ENCODE measurements at places on chromosomes 1 and 21.

DNA sequence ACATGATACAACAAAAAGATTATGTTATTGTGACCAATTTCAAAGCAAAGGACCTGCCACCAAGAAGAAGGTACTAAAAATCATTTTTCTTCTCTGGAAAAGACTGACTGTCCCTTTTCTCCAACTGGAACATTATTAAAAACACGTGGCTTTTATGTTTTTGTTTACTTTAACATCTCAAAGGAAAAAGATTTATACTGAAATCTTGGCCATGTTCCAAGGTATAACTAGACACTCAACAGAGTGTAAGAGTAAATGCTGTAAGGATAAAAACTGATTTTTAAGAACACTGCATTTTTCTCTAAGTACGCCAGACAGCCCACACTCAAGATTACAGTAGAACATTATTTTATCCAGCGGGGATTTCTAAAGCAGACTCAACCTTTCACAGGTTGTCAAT is 62.1 kb downstream of the BRWD1 start:
- DNase-seq = no peak

DNA sequence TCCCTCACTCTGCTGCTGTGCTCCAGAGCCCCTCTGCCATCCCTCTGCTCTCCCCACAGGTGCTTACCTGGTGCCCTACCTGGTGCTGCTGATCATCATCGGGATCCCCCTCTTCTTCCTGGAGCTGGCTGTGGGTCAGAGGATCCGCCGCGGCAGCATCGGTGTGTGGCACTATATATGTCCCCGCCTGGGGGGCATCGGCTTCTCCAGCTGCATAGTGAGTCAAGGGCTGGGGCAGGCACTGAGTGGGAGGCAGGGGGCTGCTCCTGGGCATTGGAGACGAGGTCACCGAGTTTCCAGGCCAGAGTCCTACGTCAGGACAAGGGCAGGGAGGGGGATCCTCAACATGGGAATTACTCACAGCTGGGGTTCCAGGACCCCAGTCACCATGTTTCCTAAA is 21.7 kb downstream of the SLC6A17 start:
- no peak for DNase-seq

GRCh38 chr21:34988139-34988538 is 61.0 kb downstream of the RUNX1 start:
- no peak for DNase-seq

- DNase-seq = no peak
Observed at GRCh38 chr1:244802041-244802440, 33.4 kb upstream of the COX20 start.

DNA sequence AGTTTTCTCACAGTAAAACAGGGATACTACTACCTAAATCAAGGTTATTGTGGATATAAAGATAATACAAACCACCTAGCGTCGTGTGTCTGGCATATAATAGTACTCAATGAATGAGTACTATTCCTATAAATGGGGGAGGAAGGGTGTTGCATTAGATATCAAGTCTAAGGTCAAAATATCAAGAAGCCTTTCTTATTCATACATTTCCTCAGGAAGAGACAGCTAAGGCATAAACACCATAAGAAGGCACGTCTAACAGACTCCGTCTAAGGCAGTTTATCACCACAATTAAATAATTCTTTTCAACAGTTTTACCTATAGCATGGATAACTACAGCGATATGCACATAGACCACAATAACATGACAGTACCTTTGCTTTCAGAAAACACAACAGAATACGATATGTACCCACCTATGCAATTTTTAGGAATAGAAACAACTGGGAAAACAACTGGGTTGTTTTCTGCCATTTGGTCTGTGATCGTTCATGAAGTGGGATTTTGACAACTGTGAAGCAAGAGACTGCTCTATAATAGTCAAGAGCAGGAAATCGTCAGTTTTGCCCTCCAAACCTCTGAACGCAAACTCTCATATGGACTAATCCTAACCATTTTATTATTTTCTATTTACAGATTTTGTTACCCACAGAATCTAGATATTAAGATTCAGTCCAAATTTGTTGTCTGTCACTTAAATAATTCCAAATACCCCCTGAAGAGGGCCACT is 53.1 kb downstream of the HNRNPR start:
- DNase-seq = no peak

DNA sequence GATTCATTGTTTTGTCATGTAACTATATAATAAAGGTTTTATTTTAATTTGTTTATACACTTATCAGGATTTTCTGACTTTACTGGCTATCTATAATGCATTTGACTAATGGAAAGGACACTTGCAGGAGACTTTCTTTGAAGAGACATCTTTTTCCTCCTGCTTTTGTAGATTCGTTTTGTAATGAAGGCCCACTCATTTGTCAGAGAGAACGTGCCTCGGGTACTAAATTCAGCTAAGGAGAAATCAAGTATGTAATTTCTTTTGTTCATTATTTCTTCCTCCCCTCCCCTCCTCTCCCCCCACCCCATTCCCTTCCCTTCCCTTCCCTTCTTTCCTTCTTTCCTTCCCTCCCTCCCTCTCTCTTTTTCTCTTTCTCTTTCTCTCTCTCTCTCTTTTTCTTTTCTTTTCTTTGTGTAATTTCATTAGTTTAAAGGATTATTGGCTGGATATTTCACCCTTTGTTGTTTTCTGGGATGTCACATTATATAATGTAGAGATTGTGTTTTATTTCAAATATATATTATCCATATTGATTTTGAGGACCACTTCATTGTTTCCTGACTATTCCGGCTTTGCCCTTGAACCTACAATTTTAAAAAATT is 23.7 kb upstream of the AXDND1 start:
- no peak for DNase-seq

DNA sequence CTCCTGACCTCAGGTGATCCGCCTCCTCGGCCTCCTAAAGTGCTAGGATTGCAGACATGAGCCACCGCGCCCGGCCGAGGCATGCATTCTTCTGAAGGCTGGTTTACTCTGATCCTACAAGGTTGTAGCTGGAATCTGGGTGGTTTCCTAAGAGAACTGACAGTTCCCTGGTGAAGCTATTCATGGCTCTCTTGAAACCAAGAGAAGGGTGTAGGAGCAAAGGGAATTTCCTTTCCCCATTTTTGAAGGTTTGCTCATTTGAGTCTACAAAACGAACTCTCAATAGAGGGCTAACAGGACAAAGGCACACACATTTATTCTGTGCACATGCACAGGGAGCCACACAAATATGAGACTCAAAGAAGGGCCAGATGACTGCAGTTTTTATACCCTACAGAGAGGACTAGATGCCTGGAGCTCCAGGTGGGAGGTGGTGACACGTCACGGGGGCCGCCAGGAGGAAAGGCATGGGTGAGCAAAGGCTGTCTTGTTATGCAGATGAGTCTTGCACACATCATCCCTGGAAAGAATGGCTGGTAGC is 49.5 kb upstream of the ERRFI1 start:
- no peak for DNase-seq

- DNase-seq = no peak
Observed at GRCh38 chr1:57018119-57018518, 52.3 kb upstream of the C8B start.

DNA sequence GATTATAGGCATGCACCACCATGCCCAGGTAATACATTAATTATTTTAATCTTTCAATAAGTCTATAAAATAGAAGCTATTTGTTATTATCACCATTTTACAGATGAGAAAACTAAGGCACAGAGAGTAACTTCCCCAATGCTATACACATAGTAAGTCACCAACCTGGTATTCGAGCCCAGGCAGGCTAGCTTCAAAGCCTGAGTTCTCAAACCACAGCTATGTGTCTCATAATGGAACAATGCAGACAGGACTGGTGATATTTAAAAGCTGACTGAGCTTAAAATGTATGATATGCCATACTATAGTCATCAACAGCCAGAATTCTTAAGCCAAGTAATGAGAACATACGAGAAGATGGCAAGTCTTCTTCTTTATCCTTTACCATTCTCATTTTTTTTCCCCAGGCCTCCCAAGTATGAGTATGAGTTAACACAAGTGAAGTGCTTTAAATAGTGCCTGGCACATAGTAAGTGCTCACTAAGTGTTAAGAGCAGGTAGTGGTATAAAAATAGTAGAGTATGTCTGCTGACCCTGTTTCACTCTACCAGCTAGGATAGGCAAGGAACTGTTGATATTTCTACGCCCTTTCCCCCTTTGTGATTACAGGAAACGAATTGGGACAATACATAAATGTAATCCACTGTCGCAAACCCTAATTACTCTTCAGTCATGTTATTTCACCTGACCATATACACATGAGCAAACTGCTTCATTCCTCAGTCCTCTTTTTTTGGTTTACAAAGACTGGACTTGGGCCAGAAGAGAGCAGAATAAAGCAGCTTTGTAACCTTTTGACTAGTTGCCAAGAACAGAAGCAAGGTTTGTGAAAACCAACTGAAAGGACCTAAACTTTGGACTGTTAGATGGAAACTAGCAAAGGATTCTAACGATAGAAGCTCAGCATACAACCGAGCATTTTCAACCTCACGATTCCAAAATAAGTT is 9.5 kb downstream of the EYA3 start:
- no peak for DNase-seq

DNA sequence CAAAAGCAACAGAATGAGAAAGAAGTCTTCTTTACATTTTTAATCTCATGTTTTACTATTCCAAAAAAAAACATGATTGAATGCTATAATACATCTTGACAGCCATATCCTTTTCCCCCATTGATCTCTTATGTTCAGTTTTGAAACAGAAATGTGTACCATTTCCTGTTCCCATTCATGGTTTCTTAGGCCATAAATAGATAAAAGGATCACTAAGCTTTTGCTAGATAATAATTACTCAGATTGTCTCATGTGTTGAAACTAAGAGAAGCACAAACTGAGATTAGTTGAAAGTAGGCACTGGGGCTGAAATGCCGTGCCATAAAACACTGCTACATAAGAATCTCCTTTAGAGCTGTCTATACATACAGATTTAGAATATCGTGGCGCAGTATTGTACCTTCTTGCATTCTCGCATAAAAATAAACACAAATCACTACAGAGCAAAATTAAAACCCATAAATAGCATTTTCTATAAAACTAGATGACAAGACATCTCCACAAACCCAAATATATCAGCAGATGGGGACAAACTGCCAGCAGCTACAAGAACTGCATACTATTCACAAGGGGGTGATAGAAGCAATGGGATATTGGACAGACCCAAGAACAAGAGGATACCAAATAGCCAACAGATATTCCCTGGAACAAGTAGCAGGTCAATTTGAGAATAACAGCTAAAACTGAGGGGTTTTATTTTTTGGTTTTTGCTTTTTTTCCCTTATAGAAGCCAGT is 405.3 kb upstream of the PRMT6 start:
- no peak for DNase-seq

- DNase-seq = no peak
Observed at GRCh38 chr1:64810001-64810400, 65.1 kb downstream of the RAVER2 start.

DNA sequence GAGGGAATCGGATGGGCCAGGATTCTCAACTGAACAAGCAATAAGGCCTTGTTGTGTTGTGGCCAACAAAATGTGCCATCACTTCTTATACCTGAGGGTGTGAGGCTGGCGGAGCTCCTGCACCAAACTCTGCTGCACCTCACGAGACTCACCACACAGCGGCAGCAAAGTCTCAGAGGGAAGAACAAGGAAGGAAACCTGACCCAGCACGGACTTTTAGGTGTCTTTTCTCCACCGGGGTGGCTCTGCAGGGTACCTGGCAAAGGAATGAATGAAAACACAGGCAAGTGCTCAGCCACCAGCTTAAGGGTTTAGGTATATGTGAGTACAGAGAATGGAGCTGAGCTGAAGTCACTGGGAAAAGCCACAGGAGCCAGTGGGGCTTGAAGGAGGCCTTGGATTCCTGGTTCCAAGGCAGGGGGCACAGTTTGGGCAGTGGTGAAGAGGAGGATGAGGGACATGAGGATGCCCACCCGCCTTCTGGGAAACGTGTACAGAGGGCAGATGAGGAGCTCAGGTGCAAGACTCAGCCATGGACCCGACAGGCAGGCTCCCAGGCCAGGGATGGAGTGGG is 31.1 kb upstream of the HSD3B1 start:
- no peak for DNase-seq

GRCh38 chr1:173717238-173717637 is 2.5 kb downstream of the KLHL20 start:
- DNase-seq = no peak

- DNase-seq = no peak
Observed at GRCh38 chr1:19812875-19813642, 2.0 kb downstream of the RNF186 start.

DNA sequence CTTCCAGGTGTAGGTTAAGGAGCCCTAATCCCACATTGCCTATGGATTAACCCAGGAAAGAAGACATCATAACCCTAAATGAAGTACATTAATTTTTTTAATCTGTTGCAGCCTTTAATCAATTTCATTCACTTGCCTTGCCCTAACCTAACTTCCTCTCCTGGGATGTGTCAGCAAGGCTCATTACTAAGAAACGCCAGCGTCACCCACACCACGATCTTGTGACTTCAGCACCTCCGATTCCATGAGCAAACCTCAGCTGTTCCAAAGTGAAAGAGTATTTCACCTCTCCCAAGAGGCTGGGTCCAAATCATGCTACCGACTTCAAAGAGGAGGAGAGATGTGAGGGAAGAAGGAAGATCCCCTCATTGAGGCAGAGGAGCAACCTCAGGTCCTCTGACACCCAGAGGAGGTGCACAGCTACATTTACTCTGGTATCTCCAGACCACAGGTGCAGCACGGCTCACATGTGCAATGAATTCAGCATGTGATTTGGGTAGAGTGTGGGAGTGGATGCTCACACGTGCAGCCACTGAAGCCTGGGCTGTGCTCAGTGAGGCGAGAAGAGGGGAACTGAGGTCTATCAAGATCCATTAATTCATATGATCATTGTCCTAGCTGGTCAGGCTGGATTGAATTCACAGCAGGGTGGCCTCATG is 134.1 kb downstream of the SLC30A10 start:
- no peak for DNase-seq

DNA sequence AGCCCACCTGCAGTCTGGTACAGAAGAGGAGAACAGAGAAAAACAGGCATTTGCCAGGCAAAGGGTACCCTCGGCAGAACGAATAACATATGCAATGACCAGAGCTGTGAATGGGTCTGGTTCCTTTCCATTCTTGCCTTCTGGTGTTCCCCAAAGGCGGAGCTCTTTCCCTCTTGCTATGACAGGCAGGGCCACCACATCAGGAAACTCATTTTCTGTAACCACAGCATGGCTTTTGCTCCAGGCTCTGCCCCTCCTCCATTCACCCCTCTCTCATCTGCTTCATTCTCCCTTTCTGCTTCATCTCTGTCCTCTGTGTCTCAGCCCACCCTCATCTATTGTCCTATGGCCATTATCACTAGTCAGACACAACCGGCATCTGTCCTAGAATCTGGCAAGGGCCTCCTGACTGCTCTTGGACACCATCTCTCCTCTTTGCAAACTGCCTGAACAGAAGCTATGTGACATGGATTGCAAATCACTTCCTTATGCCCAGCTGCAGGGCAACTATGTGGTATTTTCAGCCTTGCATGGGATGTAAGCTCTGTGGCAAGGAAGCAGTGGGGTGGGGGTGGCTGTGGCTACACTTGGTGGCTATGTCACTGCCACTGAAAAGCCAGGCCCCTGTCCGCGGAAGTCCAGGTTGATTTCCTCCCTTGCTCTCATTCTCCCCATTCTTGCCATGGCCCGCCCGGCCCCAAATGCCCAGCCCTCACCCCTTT is 78.8 kb upstream of the ABCD3 start:
- DNase-seq = no peak

GRCh38 chr1:230169454-230170152 is 102.6 kb downstream of the GALNT2 start:
- DNase-seq = no peak

Data from sigmoid colon (tissue), 7 donors.